ENCODE measurements at places on chromosomes 6 and 20.

- H3K36me3 ChIP-seq: no peaks in the 10 kb centered on the region
- peaks cover 82% of the 10 kb centered on the region for H3K4me1 ChIP-seq
- no peak for DNase-seq
- H3K27ac ChIP-seq: peak overlapping the region; percentile 90
- H3K27me3 ChIP-seq: no peaks in the 10 kb centered on the region
These were observed 57.0 kb upstream of the CD93 start for GRCh38 chr20:23143098-23143497.

GRCh38 chr6:138654715-138655634, 118.6 kb upstream of the CCDC28A start:
- no peaks in the 10 kb centered on the region for H3K36me3 ChIP-seq
- H3K27me3 ChIP-seq: no peaks in the 10 kb centered on the region
- H3K4me1 ChIP-seq: peaks cover 48% of the 10 kb centered on the region
- H3K27ac ChIP-seq: peak overlapping the region; percentile 65
- no peak overlapping the region for H3K4me3 ChIP-seq

- no peak for DNase-seq
- H3K4me3 ChIP-seq: peak overlapping the region; percentile 19
- H3K27ac ChIP-seq: peak overlapping the region; percentile 87
- H3K27me3 ChIP-seq: no peaks in the 10 kb centered on the region
These were observed 59.2 kb downstream of the TRAM2 start for GRCh38 chr6:52517502-52518278.

- no peak overlapping the region for H3K27ac ChIP-seq
- no peak overlapping the region for H3K4me3 ChIP-seq
- no peaks in the 10 kb centered on the region for H3K36me3 ChIP-seq
These were observed 41.9 kb downstream of the MRS2 start for GRCh38 chr6:24444588-24444987.
